ENCODE measurements at places on chromosomes 2 and 18.

- DNase-seq: no peak
These were observed 30.6 kb downstream of the TMEM131 start for GRCh38 chr2:97965116-97965515.

- DNase-seq: no peak
These were observed 7.9 kb downstream of the SCG2 start for GRCh38 chr2:223594259-223594658.

DNA sequence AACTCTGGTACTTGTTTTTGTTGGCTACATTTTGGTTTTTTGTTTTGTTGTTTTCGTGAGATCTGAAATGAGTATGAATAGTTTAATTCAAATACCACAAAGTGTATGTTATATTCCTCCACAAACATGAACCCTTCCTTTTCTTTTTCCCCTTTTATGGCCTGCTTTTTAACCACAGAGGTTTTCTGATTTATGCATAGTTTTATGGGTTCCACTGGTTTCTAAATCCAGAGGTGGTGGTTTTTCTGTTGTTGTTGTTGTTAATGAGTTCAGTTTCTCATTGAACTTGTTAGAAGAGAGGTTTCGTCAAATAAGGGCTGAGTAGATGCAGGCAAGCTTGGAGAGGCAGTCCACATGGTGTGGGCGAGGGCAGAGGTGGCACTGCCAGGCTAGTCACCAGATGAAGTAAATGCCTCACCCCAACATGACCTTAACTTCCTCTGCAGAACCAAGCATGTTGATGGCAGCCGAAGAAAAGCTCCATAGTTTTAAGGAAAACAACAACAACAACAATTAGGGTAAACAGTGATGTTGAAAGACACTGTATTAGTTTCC, 72.5 kb downstream of the RIF1 start:
- DNase-seq: no peak

GRCh38 chr2:177717831-177718618, 325.5 kb downstream of the AGPS start:
- peak; percentile 5 for DNase-seq

DNA sequence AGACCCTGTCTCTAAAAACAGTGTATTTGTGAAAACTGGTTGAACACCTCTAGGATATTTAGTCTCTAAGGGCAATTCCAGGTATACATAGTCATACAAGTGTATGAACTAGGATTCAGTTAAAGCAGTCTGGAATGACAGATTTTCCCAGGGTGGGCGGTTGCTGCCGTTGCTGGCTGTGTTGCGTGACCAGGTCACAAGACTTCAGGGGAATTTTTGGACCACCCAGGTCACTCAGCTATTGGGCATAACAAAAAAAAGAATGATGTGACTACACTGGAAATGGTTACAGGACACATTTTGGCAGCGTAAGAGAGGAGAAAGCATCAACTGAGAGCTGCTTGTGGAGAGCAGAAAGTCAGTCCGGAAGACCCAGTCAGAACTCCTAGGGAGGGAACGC, 58.0 kb upstream of the ZBTB7C start:
- DNase-seq: no peak

DNA sequence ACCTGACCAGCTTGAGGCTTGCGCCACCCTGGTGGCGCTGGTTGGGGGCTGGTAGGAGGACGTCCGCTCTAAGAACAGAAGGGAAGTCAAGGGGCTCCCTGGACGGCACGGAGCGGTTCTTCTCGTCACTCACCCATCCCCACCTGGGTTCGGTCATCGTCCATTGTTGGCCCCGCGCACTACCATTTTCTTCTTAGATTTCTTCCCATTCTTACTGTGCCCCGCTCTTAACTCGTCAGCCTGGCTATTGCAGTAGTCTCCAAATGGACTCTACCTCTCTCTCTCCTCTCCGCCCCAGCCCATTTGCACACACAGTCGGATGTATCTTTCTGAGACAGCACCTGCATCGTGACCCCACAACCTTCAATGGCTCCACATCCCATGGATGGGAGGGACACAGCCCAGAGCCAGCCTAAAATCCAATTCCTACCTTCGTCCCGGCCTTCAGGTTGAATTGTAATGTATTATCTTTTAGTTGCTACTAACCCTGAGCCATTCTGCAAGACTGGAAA, 814 bp upstream of the RAB1A start:
- DNase-seq: peak; percentile 38

Data from SW 1271 (cell line).